Left kidney (tissue), 8 donors: ENCODE measurements at places on chromosomes 2 and 18. TPM values are rescaled to one million over a fixed set of nuclear protein-coding genes. Genes with fewer than 3 reads are reported as not detected.

GRCh38 chr18:6811816-6812215 lies 82.3 kb downstream of the ARHGAP28 start:
- no peak for DNase-seq

- DNase-seq: no peak
Observed at GRCh38 chr2:240795916-240796510, 24.0 kb downstream of the KIF1A start.

- no peak for DNase-seq
Observed at GRCh38 chr2:200617156-200618053, 31.6 kb downstream of the AOX1 start.

DNA sequence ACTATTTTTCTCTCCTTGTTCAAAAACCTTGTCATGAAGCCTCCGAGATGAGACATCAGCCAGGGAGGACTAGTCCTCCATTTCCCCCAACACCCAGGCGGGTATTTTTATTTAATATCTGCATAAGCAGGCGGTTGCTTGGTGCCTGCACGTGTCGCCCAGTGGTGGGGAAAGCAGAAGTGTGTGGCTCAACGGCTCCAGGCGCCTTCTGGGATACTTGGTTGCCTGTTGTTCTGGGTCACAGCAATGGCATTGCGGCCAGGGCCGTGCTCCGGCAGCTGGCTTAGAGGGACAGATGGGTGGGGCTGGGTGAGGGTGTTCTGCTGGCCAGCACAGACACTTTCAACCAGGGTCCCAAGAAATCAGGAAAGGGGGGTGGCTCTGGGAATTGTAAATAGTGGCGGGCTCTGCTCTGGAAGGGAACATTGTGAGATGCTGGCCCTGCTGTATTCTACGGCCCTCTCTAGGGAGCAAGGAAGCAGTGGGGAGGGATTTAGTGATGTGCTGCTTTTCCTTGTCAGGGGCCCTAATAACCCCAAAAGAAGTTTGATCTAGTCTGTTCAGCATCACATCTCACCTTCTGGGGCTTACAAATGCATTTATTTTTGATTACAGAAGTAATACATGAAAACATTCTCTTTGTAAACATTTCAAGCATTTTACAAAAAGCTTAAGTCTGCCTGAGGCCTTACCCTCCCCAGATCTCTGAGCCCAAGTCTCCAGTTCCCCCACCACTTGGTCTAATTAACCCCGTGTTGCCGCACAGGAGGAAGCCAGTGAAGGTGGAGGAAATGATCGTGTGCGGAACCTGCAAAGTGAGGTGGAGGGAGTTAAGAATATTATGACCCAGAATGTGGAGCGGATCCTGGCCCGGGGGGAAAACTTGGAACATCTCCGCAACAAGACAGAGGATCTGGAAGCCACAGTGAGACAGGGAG lies 1.1 kb downstream of the VAMP8 start:
- DNase-seq: no peak

- no peak for DNase-seq
Observed at GRCh38 chr18:59788791-59789106, 91.5 kb upstream of the CCBE1 start.

- DNase-seq: no peak
Observed at GRCh38 chr2:55999790-56000189, 76.2 kb upstream of the EFEMP1 start.

DNA sequence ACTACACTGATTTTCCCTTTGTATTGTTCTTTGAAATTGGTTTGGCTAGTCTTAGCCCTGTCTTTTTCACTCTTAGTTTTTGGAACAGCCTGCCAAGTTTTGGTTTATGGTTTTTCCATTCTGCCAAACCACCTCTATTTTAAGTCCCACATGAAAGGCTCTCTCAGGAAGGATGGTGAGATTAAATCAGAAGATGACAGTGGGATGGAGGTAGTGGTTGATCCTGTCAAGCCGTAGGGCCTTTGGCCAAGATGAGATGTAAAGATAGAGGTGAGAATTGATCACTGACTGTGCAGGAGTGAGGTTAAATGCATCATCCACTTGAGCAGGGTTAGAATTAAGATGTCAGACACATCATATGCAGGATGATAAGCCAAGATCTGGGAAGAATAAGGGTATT lies 948.5 kb downstream of the SLC4A3 start:
- DNase-seq: no peak

Gene FIGN
- polyA plus RNA-seq: 14.1 TPM

Gene CYRIA
- 3.3 TPM for polyA plus RNA-seq

Gene CENPO
- polyA plus RNA-seq: 25.6 TPM

Gene PROM2
- polyA plus RNA-seq: 39.1 TPM

Gene CYS1
- polyA plus RNA-seq: 83.0 TPM
